ENCODE measurements at places on chromosomes 3 and 15. TPM values are rescaled to one million over a fixed set of nuclear protein-coding genes. Genes with fewer than 3 reads are reported as not detected.

EIF4A2 gene
- 352 TPM for total RNA-seq

ROPN1 gene
- total RNA-seq: not detected

KCNH8 gene
- not detected for total RNA-seq

SAMMSON gene
- not detected for total RNA-seq

CYP8B1 gene
- total RNA-seq: not detected
